ENCODE measurements at places on chromosomes 5 and 9. TPM values are rescaled to one million over a fixed set of nuclear protein-coding genes. Genes with fewer than 3 reads are reported as not detected.

PCDHGA3 gene
- total RNA-seq = 6.6 TPM

SLC36A3 gene
- total RNA-seq = not detected

OBP2A gene
- not detected for total RNA-seq

OR1Q1 gene
- total RNA-seq = not detected

MPDZ gene
- 42.3 TPM for total RNA-seq

EGFLAM gene
- total RNA-seq = 4.2 TPM

GTF2H2 gene
- total RNA-seq = 44.0 TPM

MEF2C gene
- total RNA-seq = 951 TPM

ZCCHC7 gene
- total RNA-seq = 22.1 TPM

ENHO gene
- 27.8 TPM for total RNA-seq

PCDHGB4 gene
- 12.8 TPM for total RNA-seq

PAPPA gene
- total RNA-seq = under 0.01 TPM

CATSPER3 gene
- total RNA-seq = not detected

FAM221B gene
- not detected for total RNA-seq

SGCD gene
- total RNA-seq = 3.0 TPM

LAMC3 gene
- 2.7 TPM for total RNA-seq

FOXD4 gene
- total RNA-seq = 0.74 TPM

ADCY2 gene
- 30.2 TPM for total RNA-seq

WWC1 gene
- total RNA-seq = 60.5 TPM

RGS14 gene
- total RNA-seq = 3.4 TPM

TTC16 gene
- total RNA-seq = not detected

ZNF346 gene
- 26.6 TPM for total RNA-seq

ADAMTS6 gene
- total RNA-seq = 8.6 TPM

RUFY1 gene
- total RNA-seq = 20.2 TPM

ACTBL2 gene
- not detected for total RNA-seq

SV2C gene
- 1.5 TPM for total RNA-seq

COL5A1 gene
- total RNA-seq = 4.9 TPM

KYAT1 gene
- total RNA-seq = 9.1 TPM

UGT3A1 gene
- total RNA-seq = not detected

SLCO6A1 gene
- total RNA-seq = 0.25 TPM

TOMM5 gene
- 60.7 TPM for total RNA-seq
